ENCODE measurements at places on chromosomes 12 and 14.

GRCh38 chr14:57287745-57288144, 19.0 kb downstream of the AP5M1 start:
- no peak for DNase-seq

DNA sequence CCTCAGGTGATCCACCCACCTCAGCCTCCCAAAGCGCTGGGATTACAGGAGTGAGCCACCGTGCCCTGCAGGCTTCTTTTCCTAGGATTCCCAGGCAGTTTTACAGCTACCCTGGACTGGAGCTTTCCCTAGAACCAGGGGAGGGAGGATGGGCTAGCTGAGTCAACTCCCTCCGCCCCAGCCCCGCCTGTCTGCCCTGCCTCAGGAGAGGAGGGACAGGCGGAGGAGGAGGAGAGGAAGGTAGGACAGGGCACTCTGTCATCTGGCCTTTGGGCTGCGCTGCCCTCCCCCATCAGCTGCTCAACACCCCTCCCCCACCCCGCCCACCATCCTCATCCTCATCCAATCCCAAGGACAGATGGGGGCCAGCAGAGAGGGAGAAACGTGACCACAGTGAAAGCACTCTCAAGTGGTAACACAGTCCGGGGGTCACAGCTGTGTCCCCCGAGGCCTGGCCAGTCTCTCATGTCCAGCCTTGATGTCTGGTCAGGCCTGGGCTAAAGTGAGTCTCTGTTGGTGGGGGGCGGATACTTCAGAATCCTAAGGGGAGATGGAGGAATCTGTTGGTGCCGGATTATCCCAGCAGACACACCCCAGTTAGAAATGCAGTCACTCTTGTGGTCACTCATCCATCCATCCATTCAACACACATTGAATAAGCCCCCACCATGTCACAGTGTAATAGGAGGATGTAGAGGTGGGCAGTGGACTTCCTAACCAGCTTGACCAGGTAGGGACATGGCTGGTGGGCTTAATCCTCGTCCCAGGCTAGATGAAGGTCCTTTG, 12.3 kb downstream of the FIGNL2 start:
- DNase-seq = peak; percentile 65

DNA sequence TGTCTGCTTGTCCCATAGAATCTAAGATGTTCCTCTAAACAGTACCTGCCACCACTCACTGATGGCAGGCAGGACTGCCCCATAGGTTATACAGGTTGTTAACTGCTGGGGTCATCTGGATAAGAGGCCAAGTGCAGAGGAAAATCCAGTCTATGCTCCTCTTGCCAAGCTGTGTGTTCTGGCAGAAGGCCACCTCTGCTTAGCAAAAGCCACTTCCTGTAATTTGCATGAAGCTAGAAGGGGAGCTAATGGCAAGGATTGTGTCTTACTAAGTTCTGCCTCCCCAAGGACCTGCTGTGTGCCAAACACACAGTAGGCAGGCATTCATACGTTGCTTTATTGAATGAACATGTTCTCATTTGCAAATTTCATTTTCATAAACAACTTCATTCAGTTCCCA, 445.4 kb downstream of the BCL11B start:
- peak; percentile 66 for DNase-seq

DNA sequence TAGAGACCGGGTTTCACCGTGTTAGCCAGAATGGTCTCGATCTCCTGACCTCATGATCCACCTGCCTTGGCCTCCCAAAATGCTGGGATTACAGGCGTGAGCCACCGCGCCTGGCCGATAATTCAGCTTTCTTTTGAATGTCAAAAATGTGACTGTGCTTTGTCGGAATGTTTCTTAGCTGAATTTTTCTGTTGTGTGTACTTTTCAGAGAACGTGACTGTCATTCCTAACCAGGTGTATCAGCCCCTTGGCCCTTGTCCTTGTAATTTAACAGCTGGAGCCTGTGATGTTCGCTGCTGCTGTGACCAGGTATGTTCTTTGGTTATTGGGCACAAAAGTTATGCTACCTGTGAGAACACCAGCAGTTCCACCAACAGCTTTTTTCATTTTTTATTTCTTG, 8.1 kb downstream of the TCTN2 start:
- no peak for DNase-seq

DNA sequence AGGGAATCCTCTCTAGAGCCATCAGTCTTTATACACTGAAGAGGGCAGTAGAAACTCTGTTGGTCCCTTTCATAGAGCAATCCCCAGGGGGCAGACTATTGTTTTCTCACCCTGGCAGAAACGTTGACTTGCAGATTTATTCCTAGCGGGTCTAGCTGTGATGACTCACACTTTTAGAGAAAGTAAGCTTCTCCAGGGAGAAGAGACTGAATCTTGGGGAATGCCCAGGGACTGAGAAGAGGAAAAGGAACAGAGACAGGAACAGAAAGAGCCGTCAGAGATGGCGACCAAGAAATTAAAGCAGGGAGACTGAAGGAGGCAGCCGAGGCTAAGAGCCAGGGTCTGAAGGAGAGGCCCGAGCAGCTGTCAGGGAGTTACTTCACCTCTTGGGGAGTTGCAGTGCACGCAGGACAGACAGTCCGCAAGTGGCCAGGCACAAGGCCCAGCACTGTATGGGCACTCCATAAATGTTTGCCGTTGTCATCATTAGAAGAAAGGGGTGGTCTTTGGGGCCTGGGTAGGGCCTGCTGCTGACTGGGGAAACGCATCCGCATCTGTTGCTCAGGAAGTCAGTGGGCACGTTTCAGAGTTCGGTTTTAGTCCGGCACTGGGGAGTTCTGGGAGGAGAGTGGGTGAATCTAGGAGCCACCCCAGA, 13.0 kb downstream of the PLEKHG6 start:
- DNase-seq = peak; percentile 91

GRCh38 chr12:43309959-43310358, 242.0 kb downstream of the ADAMTS20 start:
- DNase-seq = peak; percentile 27

- DNase-seq = no peak
These were observed 24.7 kb downstream of the SUSD6 start for GRCh38 chr14:69635981-69636639.

GRCh38 chr14:24463884-24464785, 21.6 kb upstream of the SDR39U1 start:
- no peak for DNase-seq

GRCh38 chr14:95830386-95830785, 46.2 kb upstream of the TUNAR start:
- DNase-seq = no peak

GRCh38 chr12:124764870-124765580, 98.6 kb downstream of the SCARB1 start:
- peak; percentile 75 for DNase-seq

- DNase-seq = no peak
These were observed 69.4 kb upstream of the ACTN1 start for GRCh38 chr14:69048456-69048855.

DNA sequence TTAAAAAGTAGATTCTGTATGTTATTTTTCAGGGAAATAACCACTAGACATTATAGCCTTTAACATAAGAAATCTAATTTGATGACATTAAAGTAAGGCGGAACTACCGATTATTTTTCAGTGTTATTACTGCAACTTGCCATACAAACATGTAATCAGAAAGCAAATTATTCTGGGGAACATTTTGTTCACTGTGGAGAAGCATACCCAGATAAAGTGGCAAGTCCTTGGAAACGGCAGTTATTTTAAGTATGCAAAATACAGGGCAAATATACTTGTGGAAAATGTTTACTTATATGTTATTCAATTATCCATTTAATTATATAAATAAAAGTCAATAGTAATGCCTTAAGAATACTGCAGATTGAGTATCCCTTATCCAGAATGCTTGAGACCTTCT, 71.9 kb downstream of the FERMT2 start:
- no peak for DNase-seq

- DNase-seq = no peak
These were observed 7.7 kb upstream of the KRT82 start for GRCh38 chr12:52413782-52414345.

- peak; percentile 63 for DNase-seq
These were observed 38.8 kb upstream of the NT5DC3 start for GRCh38 chr12:103879878-103880277.

DNA sequence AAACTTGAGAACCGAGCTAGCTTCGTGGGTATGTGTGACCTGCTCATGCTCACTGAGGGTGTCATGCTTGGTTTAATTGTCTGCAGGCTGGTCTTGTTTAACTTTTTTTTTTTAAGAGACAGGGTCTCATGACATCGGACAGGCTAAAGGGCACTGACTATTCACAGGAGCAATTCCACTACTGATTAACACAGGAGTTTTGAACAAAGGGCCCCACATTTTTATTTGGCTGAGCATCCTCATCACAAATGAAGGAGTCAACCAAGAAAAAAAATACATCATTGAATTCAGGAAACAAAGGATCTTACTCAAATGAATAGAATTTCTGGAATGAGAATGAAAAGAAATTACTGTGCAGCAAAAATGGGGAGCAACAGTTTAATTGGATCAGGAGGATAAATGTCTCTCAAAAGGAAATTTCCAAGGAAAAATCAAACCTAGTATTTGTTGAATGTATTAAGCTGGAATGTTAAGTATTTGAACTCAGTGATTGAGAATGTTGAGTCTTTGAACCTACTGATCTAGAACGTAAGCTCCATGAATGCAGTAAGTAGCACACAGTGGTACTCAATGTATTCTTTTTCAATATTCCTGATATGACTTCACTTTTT, 20.8 kb upstream of the PYROXD1 start:
- no peak for DNase-seq

GRCh38 chr12:3303410-3304136, 187.4 kb upstream of the PRMT8 start:
- DNase-seq = peak; percentile 47

GRCh38 chr12:98227162-98227561, 288.2 kb upstream of the TMPO start:
- peak; percentile 19 for DNase-seq

- DNase-seq = no peak
These were observed 59.3 kb upstream of the VRK1 start for GRCh38 chr14:96737881-96738280.

- no peak for DNase-seq
These were observed 5.3 kb upstream of the FOXN3 start for GRCh38 chr14:89422181-89422951.

DNA sequence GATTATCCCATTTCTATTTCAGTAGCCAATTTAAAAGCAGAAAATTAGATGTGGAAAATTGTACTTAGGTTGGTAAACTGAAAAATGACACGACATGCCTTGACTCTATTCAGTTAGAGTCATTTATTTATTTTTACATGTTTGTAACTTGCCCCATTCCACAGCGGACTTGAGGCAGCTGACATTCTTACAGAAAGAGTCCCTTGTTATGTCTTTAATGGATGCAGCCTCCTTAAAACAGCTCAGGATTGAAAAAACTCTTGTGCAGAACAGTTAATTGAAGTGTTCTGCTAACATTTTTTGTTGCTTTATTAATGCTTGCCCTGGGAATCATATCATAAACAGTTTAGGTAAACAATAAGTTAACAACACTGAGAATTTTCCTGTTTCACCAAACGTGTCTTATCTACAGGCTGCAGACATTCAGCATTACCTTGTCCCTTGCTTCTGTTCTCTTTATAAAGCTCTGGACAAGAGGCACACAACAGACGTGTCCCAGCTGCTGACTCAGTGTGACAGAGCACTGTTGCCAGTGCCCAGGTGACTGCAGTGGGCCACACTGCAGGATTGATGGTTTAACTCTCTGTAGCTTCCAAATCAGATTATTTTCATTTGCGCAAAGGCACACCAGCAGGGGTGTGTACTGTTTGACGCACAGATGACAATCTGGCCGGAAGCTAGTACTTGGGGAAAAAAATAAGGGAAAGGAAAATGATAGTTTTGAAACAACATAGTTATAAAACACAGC, 101.6 kb downstream of the PELI2 start:
- DNase-seq = no peak

GRCh38 chr14:95125221-95125620, 32.1 kb downstream of the DICER1 start:
- DNase-seq = no peak

GRCh38 chr12:16955083-16955657, 349.2 kb upstream of the LMO3 start:
- peak; percentile 42 for DNase-seq

DNA sequence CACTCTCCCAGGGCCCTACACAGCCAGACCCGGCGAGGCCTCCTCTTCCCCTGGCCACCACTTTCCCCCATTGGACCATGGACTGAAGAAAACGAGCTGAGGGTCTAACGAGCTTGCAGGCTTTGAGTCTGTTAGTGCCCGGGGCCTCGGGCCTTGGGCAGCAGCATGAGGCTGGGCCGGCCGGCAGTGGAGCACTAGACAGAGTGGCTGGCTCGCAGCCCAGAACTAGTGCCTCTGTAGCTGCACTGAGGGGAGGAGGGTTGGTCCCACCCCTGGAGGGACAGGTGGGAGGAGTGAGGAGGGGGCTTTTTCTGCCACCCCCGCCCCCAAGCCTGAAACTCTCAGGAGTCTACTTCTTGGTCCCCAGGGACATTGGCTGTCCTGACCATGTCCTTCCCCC, 38.7 kb downstream of the SLC6A12 start:
- DNase-seq = no peak

GRCh38 chr12:6532051-6532926, 2.0 kb upstream of the GAPDH start:
- DNase-seq = peak; percentile 99

- no peak for DNase-seq
These were observed 545.7 kb downstream of the AACS start for GRCh38 chr12:125610971-125611370.

GRCh38 chr12:49367381-49368239, at the start of gene SPATS2:
TSS of gene SPATS2 (plus strand) at chr12:49367462. CDS start at chr12:49461013, 93,551 bp downstream.
- peak; percentile 43 for DNase-seq

DNA sequence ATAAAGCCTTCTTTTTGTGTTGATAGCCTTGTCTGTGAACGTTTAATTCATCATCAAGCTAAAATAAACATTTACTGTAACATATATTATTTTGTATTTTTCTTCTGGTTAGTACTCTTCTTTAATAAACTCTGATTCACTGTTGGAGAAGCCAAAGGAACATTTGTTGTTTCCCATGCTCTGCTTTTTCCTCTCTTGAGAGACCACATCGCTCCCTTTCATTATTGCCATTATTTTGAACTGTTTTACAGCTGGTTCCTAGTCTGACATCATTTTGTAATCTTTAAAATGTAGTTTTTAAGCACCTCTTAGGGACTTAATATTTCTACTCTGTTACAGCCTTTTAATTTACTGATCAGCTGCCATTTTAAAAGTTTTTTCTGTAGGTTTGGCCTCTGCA, 301.8 kb downstream of the NPAS3 start:
- DNase-seq = no peak

GRCh38 chr12:106093246-106093645, 45.5 kb downstream of the NUAK1 start:
- no peak for DNase-seq

All from Daoy (cell line).